ENCODE measurements at places on chromosomes 12 and 14.

DNA sequence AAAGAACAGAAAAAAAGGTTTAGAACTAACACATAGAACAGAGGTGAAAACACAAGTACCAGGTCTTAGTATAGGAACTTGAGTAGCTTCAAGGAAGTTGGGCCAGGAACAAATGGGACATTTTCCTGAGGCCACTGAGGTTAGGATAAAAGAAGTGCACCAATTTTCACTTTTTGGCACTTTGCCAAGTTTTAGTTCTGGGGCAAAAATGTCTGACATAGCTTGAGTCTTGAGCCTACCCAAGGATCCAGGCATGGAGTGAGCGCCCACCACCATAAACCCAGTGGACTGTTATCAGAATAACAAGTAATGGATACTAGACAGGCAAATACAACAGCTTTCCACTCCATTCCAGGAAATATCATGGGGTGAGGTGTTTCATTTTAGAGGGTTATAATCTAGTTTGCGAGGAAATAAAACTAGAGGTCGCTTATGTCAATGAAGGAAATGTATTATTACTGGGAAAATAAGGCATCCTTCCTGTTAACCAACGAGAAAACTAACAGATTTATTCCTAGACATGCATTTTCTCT is 199.7 kb upstream of the HMGA2 start:
- DNase-seq, result no peak

DNA sequence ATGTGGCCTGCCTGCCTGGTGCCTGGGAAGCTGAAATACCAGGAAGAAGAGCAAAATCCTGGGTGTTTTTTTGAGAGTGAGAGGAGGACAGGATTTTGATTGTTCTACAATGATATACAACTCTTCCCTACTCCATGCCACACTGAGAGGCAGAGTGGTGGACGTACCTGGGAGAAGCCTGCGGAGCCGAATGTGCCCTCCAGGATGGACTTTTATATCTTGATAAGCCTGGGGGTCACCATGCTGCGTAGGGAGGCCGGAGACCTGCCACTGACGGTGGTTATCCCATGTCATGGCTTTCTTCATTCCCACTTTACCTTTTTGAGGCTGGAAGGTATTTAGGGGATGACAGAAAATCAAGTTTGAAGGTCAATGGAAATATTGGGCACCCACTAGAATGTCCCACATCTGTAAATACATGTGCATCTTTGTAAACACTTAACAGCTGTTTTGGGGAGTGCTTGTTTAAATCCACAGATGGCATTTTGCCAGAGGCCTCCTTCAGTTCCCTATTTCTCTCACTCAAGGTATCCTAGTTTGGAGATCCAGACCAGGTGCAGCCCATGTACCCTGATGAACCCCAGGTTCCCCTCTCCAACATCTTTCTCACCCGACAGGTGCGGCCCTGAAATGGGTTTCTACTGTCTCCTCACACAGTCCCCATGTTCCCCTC is 1.1 kb upstream of the GLT1D1 start:
- no peak for DNase-seq

GRCh38 chr12:19799895-19800602 is 360.8 kb downstream of the AEBP2 start:
- DNase-seq, result no peak

- no peak for DNase-seq
These were observed 6.1 kb upstream of the CDCA4 start for GRCh38 chr14:105026802-105027563.

- DNase-seq, result peak; percentile 38
These were observed 14.7 kb downstream of the GPR68 start for GRCh38 chr14:91229743-91230200.

- no peak for DNase-seq
These were observed 19.7 kb downstream of the VDR start for GRCh38 chr12:47885012-47885501.

DNA sequence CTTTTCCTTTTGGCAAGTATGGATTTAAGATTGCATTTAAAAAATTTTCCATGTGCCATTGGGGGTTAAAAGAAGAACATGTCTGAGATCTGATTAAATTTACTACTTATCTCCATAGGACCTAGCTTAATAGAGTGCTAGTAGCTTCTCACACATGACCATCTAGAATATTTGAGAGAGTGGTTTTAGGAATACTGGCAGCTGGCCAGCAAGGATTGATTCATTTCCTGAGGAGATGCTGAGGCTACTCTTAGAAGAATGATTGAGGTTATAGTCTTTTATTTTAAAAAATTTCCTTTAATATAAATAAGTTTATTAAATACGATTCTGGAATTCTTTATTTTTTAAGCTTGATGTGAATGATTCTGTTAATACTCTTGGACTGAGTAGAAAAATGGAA is 56.2 kb downstream of the MIPOL1 start:
- peak; percentile 40 for DNase-seq

GRCh38 chr12:113098441-113099028 is 37.0 kb downstream of the RASAL1 start:
- peak; percentile 70 for DNase-seq

- no peak for DNase-seq
These were observed 169.2 kb upstream of the MYL2 start for GRCh38 chr12:111089616-111090015.

GRCh38 chr14:91858536-91859275 is 8.6 kb downstream of the TC2N start:
- peak; percentile 88 for DNase-seq

DNA sequence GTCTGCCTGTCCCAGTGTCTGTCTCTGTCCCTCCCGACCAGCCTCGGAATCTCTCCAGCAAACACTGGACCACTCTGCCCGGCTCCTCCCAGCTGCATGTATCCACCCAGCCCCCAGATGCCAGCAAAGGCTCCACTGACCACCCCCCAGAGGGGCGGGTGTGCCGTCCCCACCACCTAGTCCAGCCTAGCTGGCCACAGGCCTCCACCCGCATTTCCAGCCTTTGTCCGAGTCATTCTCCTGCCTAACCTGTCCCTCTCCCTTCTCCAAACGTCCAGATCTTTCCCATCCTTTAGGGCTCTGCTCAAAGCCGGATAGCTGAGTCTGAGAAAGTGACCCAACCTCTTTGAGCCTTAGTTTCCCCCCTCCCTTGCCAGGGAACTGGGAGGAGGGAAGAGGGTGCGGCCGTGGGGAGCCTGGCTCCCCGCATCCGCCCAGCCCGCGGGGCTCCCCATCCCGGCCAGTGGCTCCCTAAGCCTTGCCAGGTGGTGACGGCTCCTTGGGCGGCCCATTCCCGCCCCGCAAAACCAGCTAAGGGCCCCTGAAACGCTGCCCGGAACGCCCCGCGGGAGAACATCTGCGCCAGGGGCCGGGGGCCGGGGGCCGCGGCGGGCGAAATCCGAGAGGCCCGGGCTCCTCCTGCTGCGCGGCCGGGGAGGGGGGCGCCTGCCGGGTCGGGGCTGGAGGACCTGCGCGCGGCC is 34.6 kb upstream of the ANKRD9 start:
- DNase-seq, result no peak

DNA sequence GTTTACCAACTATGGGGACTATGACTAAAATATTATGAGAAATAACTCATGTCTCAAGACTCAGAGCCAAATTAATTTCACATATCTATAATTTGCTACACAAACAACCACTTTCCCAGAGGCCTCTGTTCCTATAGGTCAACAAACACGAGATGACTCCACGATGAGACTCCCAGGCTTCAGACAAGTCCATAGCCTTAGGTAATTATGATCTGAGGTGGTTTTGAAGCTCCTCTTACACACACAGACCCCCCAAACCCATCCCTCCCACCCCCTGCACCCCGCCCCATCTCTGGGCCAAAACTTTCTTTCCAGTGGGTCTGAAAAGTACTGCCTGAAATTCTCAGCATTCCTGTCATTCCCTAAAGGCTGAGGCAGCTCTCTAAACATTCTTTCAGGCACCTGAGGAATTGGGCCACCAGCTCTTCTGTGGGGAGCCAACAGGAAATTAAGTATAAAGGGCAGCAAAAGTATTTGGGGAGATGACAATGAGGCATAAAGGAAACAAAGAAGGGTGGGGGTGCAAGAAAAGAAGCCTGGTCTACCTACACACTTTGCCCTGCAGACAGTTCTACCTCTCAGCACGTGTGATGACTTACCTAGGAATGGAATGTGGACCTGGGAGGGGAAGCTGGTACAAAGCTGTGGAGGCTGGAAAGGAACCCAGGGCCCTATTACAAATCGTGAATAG is 143.6 kb downstream of the PAWR start:
- DNase-seq, result peak; percentile 48

DNA sequence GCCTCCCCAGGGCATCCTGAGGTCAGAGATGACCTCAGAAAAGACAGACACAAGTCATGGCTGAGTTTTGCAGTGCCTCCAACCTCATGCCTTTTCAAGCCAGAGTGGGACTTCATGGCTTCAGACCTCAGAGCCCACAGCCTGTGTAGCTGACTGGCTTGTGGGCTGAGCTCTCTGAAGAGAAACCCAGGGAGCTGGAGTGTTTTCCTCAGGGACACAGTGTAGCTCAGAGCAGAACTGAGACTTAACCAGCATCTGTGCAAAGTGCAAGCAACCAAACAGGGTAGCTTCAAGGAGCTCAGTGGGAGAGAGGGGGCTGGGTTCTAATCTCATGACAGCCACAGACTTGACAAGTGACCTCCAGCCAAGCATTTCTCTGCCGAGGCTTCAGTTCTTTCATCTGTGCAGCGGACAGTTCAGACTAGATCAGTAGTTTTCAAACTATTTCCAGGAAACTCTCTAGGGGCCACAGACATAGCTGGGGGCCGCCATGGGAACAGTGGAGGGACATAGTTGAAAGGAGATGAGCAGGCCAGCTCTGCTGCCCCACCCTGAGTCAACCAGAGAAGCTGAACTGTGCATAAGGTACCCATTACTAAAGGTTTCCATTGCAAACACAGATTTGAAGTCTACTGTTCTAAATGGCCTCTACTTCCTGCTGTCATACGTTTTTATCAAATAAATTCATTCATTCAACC is 80.0 kb downstream of the LGMN start:
- DNase-seq, result no peak

DNA sequence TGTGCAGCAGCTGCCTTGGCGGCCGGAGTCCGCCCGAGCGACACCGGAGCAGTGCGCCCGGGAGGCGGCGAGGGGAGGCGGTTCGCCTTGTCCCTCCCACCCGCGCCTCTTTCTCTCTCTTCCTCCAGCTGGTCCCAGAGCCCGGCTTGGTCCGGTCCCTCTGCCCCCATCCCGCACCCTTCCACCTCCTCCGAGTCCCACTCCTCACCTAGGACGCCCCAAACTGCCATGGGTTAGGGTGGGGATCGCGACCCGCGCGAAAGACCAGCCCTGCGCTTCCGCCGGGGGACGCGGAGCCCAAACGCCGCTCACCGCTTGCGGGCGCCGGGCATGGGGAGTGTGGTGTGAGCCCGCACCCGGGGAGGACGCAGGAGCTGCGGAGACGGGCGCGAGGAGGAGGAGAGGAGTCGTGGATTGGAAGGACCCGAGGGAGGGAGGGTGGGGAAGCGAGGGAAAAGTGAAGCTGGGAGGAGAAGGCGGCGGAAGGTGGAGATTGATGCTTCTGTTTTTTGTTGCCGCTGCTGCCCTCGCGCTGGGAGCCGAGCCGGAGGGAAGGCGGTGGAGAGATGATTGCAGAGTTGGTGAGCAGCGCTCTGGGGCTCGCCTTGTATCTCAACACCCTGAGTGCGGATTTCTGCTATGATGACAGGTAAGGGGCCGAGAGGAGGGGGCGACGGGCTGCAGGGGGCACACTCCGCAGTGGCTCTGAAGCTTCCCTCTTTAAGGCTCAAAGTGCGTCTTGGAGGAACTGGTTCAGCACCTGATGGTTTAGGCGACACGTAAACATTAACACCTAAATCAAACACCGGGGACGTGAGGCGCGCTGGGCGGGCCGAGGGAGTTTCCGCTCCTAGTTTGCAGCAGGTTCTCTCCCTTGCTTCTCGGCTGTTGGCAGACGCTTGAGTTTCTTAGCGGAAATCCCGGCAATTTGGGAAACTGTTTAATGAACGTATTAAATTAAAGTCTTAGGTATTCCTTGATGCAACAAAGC is 610 bp downstream of the TMTC2 start:
- peak; percentile 18 for DNase-seq

DNA sequence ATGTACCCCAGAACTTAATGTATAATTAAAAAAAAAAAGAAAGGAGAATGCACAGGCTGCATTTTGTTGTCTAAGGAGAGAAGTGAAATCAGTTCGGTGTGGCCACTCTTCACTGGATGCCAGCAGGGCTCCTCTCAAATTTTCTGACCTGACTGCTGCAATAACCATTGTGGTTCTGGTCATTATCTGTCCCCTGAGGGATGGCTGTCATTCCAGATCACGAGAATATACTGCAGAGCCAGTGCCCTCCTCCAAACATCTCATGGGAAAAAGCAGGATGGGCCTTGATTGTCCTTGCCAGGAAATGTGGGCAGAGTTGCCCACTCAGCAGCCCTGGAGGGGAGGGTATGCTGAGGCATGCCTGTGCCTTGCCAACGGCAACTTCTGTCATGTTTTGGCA is 139.1 kb downstream of the SLC8A3 start:
- DNase-seq, result no peak

GRCh38 chr14:53896726-53897125 is 59.9 kb downstream of the BMP4 start:
- peak; percentile 70 for DNase-seq

DNA sequence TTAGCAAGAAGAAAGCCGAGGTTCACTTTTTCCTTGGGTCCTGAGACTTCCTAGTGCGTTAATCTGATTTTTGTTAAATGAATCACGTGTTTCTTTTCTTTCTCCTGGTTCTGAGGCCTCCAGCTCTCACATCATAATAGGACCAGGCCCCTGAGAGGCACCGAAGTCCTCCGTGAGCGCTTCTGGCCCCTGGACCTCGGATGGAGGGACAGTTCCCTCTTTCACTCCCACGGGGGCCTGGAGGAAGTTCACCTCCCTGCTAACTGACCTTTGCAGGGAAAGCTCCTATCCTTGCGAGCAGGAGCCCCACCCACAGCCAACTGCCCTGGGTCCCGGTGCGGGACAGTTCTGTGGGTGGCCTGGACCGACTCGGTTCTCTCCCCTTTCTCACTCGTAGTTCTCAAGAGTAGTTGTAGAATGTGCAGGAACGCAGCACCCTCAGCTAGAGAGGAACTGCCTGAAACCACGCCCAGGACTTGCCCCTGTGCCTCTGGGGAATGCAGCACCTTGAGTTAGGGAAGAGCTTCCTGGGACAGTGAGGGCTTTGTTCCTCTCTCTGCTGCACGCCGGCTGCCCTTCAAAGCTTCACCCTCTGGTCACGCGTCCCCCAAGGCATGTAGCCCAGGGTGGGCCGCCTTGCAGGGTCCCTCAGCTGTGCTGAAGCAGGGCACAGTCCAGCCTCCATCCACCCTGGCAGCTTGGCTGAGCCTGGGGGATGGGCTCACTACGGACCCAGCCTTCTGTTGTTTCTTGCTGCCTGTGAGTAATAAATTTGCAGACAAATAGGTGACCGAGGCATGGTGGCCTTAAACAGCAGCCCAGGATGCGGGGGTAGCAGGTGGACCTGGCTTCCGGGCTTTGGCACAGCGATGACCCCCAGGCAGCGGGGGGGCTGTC is 264.6 kb downstream of the ADGRD1 start:
- no peak for DNase-seq

- DNase-seq, result no peak
These were observed 24.6 kb downstream of the KERA start for GRCh38 chr12:91033251-91033650.

DNA sequence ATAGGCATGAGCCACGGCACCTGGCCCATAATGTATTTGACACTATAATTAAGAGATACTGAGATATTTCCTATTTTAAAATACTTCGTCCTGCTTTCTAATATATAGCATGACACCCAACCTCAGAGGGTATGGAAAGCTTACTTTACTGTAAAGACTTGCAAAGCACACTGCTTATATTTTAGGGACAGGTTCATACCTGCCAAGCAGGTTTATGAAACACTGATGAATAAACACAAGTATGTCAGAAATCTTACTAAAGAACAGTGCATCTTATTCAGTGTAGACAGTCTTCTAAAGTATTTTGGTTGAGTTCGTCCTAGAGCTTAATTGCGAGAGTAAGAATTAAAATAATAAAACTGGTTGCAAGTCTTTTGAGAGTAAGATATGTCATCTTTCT is 65.4 kb downstream of the PPFIBP1 start:
- no peak for DNase-seq

All from fibroblast of villous mesenchyme (primary cell).